Activated naive CD4-positive, alpha-beta T cell treated with anti-CD3 and anti-CD28 coated beads, Interleukin-2, amount 50 U/mL, for 16 hours (primary cell): ENCODE measurements at places on chromosomes 5 and 9.

GRCh38 chr9:82273121-82273520 lies 284.5 kb downstream of the SPATA31D1 start:
- DNase-seq, result no peak

DNA sequence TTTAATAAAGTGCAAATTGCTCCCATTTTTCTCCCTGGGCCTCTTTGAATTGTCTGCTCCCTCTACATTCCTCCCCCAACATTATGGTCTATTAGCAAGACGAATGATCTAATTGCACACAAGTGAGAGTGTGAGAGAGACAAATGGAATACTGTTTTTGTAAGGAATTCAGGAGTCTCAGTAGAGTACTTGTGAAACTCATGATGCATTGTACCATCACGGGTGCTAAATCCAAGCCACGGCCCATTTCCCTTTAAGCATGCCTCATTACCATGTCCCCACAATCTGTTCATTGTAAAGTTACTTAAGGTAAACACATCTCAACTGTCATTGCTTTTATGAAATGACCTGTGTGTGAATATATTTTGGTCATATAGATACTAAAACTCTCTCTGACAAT lies 62.8 kb downstream of the CD180 start:
- DNase-seq, result no peak

GRCh38 chr5:59598547-59598874 lies 295.0 kb downstream of the PDE4D start:
- no peak for DNase-seq

- DNase-seq, result no peak
Measured at GRCh38 chr9:110077925-110078324, 130.0 kb downstream of the C9orf152 start.
